ENCODE measurements at places on chromosomes 5 and 9. TPM values are rescaled to one million over a fixed set of nuclear protein-coding genes. Genes with fewer than 3 reads are reported as not detected.

TRIM52 gene
- total RNA-seq, result 18.7 TPM

TSSK1B gene
- 0.18 TPM for total RNA-seq

NPR2 gene
- 45.6 TPM for total RNA-seq

NDUFS4 gene
- total RNA-seq, result 56.6 TPM

CHSY3 gene
- 32.5 TPM for total RNA-seq

PPP3R2 gene
- total RNA-seq, result not detected

PDE6A gene
- not detected for total RNA-seq

DAB2 gene
- 119 TPM for total RNA-seq

ACTBL2 gene
- total RNA-seq, result not detected

SH3PXD2B gene
- 69.1 TPM for total RNA-seq
